ENCODE measurements at places on chromosomes 6 and 20. TPM values are rescaled to one million over a fixed set of nuclear protein-coding genes. Genes with fewer than 3 reads are reported as not detected.

GRCh38 chr20:45796337-45797065 is 4.7 kb downstream of the DNTTIP1 start:
- no peak for DNase-seq

Gene PABPC1L
- total RNA-seq, result 42.2 TPM

DNA sequence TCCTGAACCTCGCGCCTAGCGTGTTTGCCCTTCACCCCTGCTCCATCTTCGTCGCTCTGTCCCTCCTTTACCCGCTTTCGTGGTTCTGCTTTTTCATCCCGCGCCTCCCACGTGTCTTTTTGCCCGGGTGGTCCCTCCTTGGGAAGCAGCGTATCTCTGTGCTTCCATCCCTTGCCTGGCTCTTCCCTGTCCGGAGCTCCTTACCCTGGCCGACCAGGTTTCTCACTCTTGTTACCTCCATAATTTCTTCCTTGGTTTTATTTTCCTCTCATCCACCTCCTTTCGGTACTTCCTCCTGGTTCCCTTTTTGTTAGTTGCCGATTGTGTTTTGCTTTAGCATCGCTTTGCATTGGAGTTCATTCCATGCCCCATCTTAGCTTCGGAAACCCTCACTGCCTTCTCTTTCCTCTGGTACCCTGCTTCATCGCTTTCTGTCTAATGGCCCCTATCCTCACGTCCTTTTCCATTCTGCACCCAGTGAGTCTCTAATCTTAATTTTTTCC is 735 bp downstream of the FAM135A start:
- DNase-seq, result peak; percentile 47

Gene PTCRA
- not detected for total RNA-seq

- DNase-seq, result no peak
Observed at GRCh38 chr6:21907291-21907690, 313.7 kb downstream of the SOX4 start.
